ENCODE measurements at places on chromosomes 5 and 9.

- no peak for DNase-seq
These were observed 258.2 kb upstream of the MAP3K1 start for GRCh38 chr5:56557198-56557597.

- no peak for DNase-seq
These were observed 26.7 kb downstream of the POLR1E start for GRCh38 chr9:37512437-37512836.

- DNase-seq: no peak
These were observed 89.5 kb downstream of the CDH9 start for GRCh38 chr5:26948921-26949320.

GRCh38 chr5:42753099-42753498 is 3.5 kb upstream of the CCDC152 start:
- DNase-seq: no peak
